Choroid plexus epithelial cell (primary cell): ENCODE measurements at places on chromosomes 12 and 14.

DNA sequence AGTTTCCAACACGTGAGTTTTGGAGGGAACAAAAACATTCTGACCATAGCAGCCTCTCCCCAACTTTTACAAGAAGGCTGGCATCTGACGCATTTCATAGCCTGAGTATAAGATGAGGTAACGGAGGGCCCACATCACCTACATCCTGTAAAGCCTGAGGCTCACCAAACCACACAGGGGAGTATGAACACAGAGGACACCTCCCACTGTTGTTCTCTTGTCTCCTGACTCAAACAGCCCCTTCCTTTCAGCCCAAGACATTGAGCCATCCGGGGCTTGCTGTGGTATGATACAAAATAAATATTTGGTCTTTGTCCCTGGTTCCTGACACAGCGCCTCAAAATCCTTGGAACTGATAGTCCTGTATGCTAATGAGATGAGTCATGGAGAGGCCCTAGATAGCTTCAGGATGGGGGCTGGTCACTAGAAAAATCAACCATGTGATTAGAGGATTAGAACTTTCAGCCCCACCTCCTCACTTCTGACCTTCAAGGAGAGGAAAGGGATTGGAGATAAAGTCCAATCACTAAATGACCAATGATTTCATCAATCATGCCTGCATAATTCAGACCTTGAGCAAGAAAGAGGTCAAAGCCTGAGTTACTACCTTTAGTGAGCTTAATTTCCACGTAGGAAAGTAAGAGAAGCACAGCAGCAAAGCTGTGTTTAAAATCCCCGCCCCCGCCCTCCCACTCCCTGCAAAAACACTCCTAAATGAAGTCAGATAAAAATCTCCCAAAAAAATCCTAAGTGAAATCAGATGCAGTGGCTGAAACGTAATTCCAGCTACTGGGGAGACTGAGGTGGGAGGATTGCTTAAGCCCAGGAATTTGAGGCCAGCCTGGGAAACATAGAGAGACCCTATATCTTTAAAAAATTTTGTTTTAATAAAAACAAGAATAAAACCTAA is 236.4 kb downstream of the PCNX1 start:
- DNase-seq = peak; percentile 68

- peak; percentile 67 for DNase-seq
Measured at GRCh38 chr12:111404362-111405148, 1.2 kb upstream of the SH2B3 start.

DNA sequence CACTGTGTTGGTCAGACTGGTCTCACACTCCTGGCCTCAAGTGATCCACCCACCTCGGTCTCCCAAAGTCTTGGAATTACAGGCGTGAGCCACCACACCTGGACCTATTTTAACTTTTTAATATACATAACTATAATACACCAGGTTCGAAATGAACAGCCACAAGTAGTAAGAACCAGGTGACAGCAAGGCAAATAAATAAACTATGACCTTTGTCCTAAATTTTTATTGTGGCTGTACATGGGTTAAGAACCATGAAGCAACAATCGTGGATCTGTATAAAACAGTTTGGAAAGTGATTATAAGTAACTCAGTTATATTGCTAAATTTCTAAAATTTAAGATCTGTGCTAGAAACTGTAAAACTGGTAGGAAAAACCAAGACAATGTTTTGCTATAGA is 41.5 kb downstream of the GXYLT1 start:
- DNase-seq = no peak

- DNase-seq = peak; percentile 25
Measured at GRCh38 chr12:59046763-59047534, 126.6 kb upstream of the LRIG3 start.

GRCh38 chr12:46110928-46111699 is 120.7 kb upstream of the SCAF11 start:
- DNase-seq = peak; percentile 12

DNA sequence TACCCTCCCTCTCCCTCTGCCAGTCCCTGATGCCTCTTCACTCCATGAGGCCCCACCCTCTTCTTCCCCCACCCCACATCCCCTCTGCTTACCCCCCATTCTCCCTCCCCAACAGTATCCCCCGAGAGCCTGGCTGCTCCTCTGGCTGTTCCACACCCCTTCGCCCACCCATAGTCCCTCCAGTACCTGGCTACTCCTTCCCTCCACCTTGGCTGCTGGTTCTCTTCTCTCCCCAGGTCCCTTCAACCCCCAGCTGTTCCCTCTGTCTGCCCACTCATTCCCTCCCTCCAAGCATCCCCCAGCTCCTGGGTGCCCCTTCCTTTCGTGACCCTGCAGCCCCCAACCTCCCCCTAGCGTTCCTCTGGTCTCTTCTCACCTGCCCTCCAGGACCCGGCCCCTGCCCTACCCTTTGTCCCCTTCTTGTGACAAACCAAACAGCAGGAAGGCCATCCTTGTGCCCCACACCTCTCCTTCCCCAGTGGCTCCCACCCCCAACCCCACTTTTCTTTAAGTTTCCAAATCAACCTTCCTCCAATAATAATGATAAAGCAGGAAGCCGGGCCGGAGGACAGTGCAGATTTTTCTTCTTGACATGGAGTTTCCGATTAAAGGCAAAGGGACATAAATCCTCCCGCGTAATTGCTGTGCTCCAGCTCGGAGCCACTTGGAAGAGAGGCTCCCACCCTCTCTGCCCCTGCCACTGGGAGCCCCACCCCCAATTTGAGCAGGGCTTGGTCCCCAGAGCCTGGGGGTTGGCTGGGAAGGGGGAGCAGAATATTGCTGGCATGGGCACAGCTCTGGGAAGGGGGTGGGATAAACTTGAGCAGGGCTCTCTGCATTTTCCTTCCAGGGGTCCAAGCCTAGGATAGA is 40.0 kb downstream of the SMUG1 start:
- no peak for DNase-seq

- no peak for DNase-seq
Measured at GRCh38 chr14:69812711-69813110, 15.7 kb upstream of the SLC10A1 start.

DNA sequence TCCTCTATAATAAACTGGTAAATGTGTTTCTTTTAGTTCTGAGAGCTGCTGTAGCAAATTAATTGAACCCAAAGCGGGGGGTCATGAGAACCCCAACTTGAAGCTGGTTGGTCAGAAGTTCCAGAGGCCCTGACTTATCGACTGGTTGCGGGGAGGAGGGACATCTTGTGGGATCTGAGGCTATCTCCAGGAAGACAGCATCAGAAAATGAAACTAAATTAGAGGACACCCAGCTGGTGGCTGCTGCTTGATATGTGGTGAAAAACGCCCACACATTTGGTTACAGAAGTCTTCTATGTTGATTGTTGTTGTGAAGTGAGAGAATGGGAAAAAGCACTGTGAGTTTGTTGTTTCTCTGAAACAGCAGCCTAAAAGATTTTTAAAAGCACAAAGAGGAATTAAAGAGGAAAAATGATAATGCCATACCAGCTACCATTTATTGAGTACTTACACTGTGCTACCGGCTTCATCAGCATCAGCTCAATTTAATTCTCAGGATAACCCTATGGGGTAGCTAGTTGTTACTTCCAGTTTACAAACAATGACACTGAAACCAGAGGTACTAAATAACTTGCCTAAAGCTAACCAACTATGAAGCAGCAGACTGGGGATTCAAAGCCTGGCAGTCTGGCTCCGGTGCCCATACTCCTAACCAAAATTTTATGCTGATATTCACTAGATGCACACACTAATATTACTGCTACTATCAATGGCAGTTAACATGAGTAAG is 24.3 kb downstream of the DDX24 start:
- peak; percentile 53 for DNase-seq

GRCh38 chr12:96303653-96304052 is 96.6 kb downstream of the CDK17 start:
- peak; percentile 62 for DNase-seq

GRCh38 chr12:109027767-109028166 is 6.9 kb upstream of the SVOP start:
- peak; percentile 74 for DNase-seq

DNA sequence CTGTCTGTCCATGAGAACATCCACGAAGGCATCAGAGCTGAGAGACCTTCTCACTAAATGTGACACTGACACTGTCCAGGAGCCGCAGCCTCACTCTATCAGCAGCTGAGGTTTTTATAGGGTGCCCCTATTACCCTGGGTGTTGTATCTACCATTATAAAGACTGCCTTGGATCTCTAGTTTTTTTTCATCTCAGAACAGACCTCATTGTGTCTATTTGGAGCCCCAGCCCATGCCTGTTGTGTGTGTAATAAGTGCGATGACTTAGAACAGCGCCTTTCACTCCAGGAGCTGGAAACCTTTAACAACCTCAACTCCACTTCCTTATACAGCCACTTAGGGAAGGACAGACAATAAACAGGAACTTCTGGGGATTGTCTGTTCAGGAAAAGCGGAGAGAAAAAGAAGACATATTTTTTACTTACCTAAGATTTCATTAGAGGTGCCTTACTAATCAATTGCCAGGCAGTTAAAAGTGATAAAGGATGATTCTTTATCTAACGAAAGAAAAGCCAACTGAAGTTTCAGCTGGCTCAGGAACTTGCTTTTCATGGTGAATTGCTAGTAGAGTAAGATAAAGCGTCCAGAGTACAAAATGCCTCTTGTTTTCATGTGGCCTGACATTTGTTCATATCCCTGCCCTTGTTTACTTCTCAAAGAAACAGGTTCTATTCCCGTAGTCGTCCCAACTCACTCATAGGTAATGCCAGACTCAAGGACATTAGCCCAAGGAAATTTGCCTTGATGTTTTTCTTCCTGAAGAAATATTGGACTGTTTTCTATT is 420.6 kb downstream of the RAD51B start:
- DNase-seq = peak; percentile 44

DNA sequence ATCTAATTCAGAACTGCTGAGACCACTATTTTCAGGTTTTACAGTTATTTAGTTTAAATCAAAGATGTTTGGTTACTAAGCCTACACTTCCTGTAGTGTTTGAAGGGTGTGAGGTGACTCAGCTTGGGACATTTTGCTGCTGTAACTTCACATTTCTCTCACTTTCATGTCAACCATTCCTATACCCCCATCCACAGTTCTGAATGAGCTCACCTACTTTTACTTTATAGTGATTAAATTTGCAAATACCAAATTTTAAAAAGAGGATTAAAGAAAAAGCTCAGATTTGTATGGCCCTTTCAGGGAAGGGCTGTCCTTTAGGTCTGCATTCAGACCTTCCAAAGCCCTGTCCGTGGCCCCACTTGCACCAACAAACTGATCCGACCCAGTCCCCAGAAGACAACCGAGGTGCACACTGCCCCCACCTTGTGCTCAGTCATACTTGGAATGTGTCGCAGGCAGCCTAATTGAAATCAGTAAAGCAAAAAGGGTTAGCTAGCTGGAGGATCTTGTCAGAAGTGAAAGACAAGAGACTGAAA is 174.4 kb downstream of the MON2 start:
- peak; percentile 59 for DNase-seq

GRCh38 chr12:131116468-131117117 is 162.9 kb downstream of the ADGRD1 start:
- peak; percentile 15 for DNase-seq

DNA sequence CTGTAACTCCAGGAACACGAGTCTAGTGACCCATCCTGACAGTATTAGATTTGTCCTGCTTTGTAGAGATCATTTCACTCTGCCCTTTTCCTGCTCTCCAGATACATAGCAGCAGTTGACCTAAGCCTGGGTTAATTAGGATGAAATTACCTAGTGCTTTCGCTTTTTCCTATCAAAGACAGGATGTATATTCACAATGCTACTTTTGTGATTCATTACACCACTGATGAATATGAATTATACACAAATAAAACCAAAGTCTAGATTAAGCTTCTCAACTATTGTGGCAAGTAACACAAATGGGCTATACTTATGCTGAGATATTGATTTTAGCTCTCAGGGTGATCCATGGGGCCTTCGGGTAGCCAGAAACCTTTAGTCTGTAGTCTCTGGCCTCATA is 17.9 kb downstream of the CERS5 start:
- DNase-seq = no peak
